ENCODE measurements at places on chromosomes 1 and 21.

- peak; percentile 16 for DNase-seq
Measured at GRCh38 chr1:175174309-175175102, 18.1 kb downstream of the KIAA0040 start.

GRCh38 chr1:233281711-233282581, 13.6 kb downstream of the PCNX2 start:
- DNase-seq = no peak

- DNase-seq = no peak
Measured at GRCh38 chr1:230940848-230941247, 37.8 kb downstream of the TTC13 start.

- peak; percentile 61 for DNase-seq
Measured at GRCh38 chr1:200306944-200307754, 102.7 kb downstream of the ZNF281 start.

- DNase-seq = no peak
Measured at GRCh38 chr1:243413431-243414151, 157.8 kb downstream of the SDCCAG8 start.

- no peak for DNase-seq
Measured at GRCh38 chr1:156528875-156529425, 28.4 kb upstream of the MEF2D start.

GRCh38 chr1:75696000-75696399, 28.5 kb upstream of the ACADM start:
- no peak for DNase-seq

GRCh38 chr1:2800664-2801045, 838 bp downstream of the TTC34 start:
- DNase-seq = no peak

DNA sequence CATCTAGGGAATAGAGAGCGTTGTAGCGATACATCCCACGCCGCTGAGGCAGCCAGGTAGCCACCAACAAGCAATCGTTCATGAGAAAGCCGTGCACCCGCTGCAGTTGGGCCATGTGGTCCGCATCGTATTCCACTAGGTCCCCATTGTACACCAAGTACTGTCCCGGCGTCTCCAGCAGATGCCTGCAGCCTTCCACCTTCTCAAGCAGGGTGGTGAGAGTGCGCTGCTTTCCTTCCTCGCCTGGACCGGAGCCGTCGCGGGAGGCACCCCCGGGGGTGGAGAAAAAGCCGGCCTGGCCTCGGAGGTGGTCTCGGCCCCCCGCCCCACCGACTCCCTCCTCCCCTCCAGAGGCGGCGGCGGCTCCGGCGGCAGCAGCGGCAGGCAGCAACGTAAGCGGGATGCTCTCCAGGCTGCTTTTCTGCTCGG, 595 bp downstream of the EXOC8 start:
- DNase-seq = no peak

- no peak for DNase-seq
Measured at GRCh38 chr1:62599044-62599443, 1.7 kb downstream of the ANGPTL3 start.

GRCh38 chr1:30700528-30701257, 22.7 kb downstream of the MATN1 start:
- DNase-seq = peak; percentile 38

- DNase-seq = no peak
Measured at GRCh38 chr1:36166136-36166535, 10.2 kb downstream of the MAP7D1 start.

DNA sequence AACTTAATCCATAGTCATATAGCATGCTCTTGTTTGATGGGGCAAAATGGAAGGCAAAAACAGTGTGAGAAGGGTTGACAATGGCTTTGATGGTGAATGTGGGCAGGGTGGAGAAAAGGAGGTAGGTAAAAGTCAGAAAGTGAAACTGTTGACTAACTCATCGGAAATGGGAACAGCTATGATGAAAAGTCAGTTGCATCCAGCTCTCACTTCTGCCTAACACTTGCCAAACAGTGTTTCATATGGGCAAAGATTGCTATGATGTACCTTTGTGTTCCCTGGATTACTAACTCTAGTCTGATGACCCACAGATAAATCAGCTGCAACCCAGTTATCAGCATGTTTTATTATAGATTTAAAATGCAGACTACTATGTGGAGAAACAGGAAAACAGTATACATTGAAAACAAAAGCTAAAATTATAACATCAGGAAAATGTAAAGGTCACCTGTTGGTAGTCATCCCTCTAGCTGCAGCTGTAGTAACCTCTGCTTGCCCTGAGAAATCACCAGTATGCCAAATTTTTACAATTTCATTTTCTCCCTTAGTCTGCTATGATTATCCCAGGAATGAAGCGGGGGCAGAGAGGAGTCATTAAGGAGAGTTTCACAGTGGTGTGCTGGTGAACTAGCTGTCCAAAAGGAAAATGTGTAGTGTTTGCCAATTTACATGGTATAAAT, 11.7 kb downstream of the TNFSF18 start:
- no peak for DNase-seq

DNA sequence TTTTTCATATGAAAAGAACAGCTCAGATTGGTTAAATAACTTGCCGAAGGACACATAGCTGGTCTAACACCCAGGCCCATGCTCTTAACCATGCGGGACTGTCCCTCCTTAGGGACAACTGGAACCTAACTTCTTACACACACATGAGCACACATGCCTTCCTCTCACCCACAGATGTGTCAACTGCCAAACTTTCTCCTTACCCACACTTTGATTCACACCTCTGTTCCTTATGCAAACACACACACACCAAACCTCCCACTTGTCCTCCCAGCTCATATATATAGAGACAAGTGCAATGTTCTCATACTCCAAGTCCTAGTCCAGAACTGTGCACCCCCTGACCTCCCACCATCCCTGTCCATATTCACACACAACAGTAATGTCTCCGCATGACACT, 4.3 kb downstream of the RAB25 start:
- DNase-seq = no peak

- DNase-seq = peak; percentile 81
Measured at GRCh38 chr1:54791880-54792522, 9.1 kb downstream of the TTC22 start.

DNA sequence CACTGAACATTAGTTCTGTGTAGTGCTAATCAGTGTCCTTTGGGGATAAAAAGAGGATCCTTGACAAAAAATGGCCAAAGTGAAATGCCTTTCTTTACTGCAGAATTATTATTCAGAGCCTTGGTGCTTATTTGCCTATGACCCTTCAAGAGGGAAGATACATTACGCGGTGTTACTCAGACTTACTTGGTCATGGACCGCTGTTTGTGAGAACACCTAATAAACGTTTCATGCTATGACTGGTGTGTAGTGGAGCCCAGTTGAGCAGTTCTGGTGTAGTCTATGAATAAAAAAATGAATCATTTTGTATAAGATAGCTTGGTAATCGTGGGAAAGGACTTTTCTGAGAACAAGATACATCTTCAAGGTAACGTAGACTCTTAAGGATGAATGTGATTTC, 8.3 kb downstream of the NFYC start:
- DNase-seq = no peak

GRCh38 chr1:159247266-159247665, 42.6 kb downstream of the ACKR1 start:
- DNase-seq = no peak

GRCh38 chr1:54559771-54560231, 11.8 kb downstream of the ACOT11 start:
- no peak for DNase-seq

DNA sequence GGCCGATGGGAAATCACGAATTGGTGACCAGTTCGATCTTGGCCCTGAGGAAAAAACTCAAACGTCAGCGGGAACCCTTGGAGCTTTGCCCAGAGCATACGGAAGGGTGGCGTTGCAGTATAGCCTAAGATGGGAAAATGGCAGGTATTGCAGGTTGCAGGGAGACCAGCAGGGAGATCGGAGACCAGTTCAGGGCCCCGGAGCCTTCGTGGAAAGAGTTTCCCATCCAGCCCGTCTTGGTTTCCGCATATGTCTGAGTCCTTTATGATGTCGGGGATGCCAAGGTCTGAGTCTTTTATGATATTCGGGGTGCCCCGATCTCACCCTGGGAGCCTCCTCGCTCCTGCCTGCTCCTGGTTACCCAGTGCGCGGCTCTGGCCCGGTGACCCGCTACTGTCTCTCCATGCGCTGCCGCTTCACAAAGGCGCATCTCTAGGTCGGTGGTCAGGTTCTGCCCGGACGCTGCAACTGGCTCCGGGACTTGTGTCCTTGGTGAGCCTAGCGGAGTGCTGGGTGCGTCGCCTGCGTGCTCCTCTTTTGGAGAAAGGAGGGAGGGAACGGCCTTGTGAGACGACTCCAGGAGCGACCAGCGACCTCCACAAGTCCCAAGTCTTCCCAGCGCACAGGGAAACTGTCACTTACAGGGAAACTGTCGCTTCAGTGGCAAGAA, 94.2 kb downstream of the PRKAB2 start:
- no peak for DNase-seq

DNA sequence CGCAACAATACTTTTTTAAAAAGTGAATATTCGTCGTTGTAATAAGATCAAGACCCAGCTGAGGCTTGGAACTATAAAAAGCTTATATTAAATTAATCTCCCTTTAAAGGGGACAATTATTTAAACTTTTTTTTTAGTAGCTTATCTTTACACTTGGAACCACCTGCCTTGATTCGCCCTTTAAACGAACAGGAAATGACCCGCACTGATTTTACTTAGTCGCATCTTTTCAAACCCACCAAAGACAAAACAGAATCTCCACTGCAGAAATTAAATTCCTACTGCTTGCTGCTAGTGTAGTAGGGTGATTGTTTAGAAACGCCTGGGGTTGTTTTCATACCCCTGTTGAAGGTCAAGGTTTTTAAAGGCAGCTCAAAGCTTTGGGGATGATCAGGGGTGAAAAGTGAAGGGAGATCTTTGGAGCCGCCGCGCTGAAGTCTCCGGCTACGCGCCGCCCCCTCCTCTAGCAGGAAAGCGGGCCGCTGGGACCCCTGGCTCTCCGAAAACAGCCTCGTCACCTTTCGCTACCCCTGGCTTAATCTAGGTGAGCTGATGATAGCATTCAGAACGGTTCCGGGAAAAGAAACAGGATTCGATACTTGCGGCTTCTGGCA, 163.4 kb downstream of the RUNX1 start:
- peak; percentile 57 for DNase-seq

DNA sequence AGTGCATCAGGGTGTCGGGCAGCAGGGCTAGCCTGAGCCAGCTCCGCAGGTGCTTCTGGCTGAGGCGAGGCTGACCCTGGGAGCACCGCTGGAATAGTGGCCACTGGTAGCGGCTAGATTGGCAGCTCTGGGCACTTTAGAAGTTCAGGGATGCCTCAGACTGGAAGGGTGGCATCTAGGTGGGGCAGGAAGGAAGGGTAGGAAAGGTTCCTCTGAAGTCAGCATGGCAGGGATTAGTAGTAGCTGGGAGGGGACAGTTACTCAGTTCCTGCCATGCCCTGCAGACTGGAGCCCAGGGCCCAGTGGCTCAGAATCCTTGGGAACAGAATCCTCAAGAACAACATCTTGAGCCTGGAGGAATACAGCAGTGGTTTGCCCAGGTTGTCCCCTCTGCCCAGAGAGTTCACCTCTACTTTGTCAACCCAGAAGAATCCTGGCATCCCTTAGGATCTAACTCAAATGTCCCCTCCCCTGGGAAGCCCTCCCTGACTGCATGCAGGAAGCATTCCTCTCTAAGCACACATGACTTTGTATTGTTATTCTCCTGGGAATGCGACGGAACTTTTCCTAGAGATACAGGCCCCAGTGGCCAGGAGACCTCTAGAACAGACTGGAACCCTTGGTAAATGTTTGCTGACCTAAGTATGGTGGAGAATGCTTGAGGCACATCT, 39.5 kb upstream of the BCAR3 start:
- no peak for DNase-seq

DNA sequence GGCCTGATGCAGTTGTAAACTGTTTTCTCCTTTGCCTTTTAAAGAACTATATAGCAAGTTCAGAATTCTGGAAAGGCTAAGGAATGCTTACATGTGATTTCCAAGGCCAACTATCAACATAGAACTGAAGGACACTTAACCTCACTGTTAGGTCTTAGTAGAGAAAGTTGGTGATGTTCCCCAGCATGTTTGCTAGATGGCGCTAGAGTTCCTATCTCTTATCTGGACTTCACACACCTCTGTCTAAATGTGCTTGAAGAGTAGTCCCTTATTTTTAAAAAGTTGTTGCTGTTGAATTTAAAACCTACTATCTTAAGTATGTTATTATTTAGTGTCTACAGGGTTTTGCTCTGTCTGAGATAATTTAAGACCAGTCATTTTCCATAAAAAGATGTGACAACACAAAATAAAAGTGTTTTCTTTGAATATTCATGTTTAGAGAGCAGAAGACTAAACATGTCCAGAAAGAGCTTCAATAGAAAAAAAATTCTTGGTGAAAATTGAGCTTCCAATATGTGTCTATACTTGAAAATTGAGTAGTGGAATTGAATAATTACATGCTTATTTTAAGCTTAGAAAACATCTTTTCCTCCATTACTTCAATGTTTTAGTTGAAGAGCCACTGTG, 237.3 kb downstream of the S1PR1 start:
- DNase-seq = peak; percentile 55

DNA sequence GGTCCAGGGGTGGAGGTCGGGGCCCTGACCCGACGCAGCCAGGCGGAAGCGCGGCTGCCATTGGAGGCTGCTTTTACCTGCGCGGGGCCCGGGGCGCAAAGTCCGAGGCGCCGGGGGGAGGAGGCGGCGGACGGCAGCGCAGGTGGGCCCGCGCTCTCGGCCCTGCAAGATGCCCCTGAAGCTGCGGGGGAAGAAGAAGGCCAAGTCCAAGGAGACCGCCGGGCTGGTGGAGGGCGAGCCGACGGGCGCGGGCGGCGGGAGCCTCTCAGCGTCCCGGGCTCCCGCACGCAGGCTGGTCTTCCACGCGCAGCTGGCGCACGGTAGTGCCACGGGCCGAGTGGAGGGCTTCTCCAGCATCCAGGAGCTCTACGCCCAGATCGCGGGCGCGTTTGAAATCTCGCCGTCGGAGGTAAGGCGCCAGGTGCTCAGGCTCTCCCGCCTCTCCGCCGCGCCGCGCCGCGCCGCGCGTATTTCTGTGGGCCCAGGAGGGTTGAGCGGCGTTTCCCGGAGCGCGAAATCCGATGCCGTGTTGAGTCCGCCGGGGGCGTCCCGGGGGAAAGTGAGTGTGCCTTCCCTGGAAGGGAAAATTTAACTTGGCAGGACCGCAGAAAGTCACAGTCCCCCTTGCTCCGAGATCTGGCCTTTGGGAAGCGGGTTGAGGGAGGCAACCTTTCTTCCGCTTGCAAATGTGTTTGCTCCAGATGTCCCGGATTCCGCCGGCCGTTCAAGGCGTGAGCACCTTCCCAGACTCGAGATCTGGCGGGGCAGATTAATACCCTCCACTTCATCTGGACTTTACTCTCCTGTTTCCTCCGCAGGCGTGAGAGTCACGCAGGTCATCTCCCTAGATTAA, at the start of gene GIPC2:
GIPC2 (plus strand) TSS at position 41 of the 853 bp plus-strand sequence; CDS start at position 170, 129 bp downstream.
- peak; percentile 35 for DNase-seq

DNA sequence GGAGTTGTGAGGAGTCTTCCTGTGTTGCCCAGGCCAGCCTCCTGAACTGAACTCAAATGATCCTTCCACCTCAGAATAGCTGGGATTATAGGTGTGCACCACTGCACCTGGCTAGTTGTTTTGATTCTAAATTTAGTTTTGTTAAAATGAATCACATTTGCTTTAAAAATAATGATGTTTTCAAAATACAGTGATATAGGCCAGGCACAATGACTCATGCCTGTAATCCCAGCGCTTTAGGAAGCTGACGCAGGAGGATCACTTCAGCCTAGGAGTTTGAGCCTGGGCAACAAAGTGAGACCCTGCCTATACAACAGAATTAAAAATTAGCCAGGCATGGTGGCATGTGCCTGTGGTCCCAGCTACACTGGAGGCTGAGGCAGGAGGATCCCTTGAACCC, 24.3 kb downstream of the RTCA start:
- DNase-seq = no peak

All from erythroblast (primary cell).